Breast epithelium (tissue), 4 donors: ENCODE measurements at places on chromosomes 3 and 15.

- DNase-seq = no peak
These were observed 91.1 kb upstream of the LRRN1 start for GRCh38 chr3:3707858-3708768.

- no peak for DNase-seq
These were observed 22.3 kb upstream of the MUSTN1 start for GRCh38 chr3:52857133-52857532.

DNA sequence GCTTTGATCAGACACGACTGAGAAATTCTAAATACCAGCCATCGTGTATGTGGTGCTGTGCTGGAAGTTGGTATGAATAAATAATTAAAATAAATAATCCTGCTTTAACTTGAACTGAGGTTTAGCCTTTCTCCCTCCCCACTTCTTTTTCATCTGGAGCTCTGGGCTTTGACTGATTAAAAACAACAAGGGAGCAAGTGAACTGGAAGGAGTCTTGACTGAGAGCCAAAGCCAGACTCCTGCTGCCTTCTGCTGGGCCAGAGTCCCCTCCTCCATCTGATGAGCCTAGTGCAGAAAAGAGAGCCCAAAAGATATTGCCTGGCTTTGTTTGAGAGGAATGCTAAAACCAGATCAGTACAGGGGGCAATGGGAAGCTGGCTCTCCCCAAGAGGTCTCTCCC is 96.0 kb downstream of the CCNL1 start:
- DNase-seq = no peak

DNA sequence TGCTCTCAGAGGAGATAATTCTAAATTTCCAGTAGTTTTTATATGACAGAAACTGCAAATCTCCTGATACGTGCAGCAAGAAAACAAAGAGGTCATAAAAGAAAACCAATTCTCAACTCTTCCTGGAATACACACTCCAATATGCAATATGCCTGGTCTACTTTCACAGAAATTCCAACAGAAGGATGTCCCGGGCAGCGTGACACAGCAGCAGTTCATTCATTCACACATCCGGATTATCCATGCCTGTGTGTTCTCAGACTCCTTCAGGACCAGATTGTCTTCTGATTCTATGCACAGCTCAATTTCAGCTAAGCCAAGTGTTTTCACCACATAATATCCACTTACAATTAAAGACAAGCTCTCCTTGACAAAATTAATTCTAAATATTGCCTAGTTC is 64.3 kb downstream of the FBN1 start:
- no peak for DNase-seq

GRCh38 chr15:41852736-41853590 is 14.3 kb downstream of the PLA2G4B start:
- DNase-seq = no peak

GRCh38 chr15:75751116-75751875 is 38.6 kb upstream of the CSPG4 start:
- DNase-seq = peak; percentile 46

DNA sequence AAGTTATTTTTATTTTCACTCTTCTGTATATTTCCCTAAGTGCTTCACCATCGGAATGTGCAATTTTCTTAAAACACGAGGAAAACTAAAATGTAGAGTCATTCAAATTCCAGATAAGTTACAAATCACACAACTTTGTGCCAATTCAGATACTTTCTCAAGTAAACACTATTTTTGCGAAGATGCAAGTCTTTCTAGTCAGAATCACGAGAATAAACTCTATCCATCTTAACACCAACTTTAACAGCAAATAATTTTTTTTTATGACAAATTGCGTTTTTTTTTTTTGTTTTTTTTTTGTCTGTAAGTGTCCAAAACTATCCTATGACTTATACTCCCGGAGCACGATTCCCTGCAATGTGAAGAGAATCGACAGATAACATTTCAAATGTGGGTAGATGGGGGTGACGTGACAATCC is 1.3 kb downstream of the STAG1 start:
- DNase-seq = no peak

DNA sequence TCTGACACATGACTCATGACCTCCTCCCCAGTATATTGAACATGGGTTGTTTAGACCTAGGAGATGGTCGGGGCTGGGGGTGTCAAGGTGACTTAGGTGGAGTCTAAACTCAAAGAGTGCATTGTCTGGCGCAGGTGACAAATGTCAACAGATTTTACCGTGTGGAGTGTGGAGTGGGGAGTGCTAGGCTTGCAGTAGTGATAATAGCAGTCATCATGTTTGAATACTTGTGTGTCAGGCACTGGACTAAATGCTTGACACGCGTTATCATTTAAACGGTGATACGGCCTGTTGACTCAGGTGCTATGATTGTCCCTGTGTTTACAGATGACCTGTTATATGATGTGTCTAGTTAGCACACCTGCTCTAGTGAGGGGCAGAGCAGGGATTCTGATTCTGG is 30.8 kb downstream of the MUC20 start:
- DNase-seq = no peak

- no peak for DNase-seq
These were observed 58.2 kb downstream of the SETD5 start for GRCh38 chr3:9455596-9456131.

- DNase-seq = no peak
These were observed 26.3 kb downstream of the FEM1B start for GRCh38 chr15:68303560-68304436.

GRCh38 chr3:46649436-46649835 is 37.1 kb downstream of the FAM240A start:
- DNase-seq = no peak

DNA sequence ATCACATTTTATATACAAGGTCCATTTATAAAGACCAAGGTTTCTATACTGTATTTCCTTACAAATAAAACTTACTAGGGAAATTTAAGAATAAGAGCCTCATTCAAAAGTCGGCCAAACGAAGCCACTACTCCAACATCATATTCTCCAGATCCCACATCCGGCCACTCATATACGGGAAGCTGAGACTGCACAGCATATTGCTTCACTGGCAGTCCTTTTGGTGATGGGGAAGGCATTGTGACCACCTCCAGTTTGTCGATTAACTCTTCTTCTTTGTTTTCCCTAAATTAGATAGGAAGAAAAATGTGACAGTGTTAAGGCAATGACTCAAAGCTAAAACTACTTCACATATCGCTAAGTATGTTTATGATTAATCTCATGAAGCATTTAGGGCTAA is 2.7 kb downstream of the MTFMT start:
- DNase-seq = no peak

- DNase-seq = no peak
These were observed 28.0 kb upstream of the VGLL4 start for GRCh38 chr3:11671648-11672100.

GRCh38 chr3:79976466-79976865 is 208.7 kb upstream of the ROBO1 start:
- no peak for DNase-seq

GRCh38 chr3:196454935-196455334 is 22.7 kb upstream of the UBXN7 start:
- DNase-seq = no peak

- no peak for DNase-seq
These were observed 32.2 kb upstream of the LRTM1 start for GRCh38 chr3:54960082-54960481.

- no peak for DNase-seq
These were observed 1.4 kb downstream of the PGPEP1L start for GRCh38 chr15:99006146-99006545.

GRCh38 chr3:170414202-170414663 is 4.4 kb upstream of the CLDN11 start:
- DNase-seq = no peak

DNA sequence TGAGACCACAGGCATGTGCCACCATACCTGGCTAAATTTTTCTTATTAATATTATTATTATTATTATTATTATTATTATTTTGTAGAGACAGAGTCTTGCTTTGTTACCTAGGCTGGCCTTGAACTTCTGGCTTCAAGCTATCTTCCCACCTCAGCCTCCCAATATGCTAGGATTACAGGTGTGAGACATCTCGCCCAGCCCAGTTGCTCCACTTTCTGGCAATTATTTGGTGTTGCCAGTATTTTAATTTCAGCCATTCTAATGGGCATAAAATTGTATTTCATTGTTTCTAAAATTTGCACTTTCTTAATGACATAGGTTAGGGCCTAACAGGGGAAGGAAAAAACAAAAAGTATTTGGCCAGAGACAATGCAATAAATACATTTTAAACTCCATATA is 1217.6 kb upstream of the ALCAM start:
- no peak for DNase-seq

GRCh38 chr3:23496165-23496564 is 293.0 kb downstream of the UBE2E2 start:
- DNase-seq = no peak

DNA sequence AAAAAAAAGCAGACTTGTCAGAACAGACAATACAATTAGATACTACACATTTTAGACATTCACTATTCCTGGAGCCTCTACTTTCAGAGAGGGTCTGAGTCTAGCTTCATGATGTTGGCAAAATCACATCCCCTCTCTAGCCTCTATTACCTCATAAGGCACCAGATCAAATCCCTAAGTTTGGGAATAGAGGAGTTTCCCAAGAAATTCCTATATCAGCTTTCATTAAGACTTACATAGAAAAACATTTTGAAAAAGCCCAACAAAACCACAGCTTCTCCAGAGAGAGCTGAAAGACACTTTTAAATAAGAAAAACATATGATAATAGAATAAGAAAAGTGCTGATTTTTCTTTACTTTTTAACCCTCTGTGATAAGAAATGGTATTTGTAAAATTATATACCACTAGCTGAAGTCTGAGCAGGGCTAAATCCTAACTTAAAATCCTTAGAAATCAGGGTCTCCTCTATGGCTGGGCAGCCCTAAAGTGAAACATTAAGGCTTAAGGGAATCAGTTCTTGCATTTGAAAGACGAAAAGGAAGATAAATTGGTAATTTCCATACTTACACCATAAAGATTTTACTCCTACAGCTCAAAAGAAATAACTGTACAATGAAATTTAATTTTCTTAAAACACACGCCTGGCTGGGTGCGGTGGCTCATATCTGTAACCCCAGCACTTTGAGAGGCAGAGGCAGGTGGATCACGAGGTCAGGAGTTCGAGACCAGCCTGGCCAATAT is 4.3 kb downstream of the TBC1D2B start:
- DNase-seq = no peak

GRCh38 chr3:198071602-198072287 is 111.7 kb downstream of the LMLN start:
- no peak for DNase-seq

DNA sequence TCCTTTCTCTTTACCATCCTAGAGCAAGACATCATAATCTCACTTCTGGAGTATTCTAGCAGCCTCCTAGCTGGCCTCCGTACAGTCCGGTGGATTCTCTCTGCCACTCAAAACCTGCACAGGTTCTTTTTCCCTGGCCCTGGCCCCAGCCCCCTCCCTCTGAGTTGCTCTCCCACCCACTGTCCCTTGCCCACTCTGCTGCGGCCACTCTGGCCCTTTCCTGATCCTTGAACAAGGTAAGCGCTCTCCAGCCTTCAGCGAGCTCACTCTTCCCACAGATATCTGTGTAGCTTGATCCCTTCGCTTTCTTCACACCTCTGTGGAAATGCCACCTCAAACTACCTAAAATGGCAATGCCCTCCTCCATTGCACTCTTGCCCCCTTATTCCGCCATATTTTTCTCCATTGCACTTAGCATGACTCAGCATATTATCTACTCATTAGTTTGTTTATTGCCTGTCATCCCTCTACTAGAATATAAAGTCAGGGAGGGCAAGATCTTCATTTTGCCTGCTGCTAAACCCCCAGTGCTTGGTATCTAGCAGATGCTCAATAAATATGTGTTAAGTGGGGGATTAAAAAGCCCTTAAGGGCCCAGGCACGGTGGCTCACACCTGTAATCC is 65.6 kb upstream of the ATP13A3 start:
- DNase-seq = no peak

- no peak for DNase-seq
These were observed 157.3 kb upstream of the CGNL1 start for GRCh38 chr15:57218826-57219576.

DNA sequence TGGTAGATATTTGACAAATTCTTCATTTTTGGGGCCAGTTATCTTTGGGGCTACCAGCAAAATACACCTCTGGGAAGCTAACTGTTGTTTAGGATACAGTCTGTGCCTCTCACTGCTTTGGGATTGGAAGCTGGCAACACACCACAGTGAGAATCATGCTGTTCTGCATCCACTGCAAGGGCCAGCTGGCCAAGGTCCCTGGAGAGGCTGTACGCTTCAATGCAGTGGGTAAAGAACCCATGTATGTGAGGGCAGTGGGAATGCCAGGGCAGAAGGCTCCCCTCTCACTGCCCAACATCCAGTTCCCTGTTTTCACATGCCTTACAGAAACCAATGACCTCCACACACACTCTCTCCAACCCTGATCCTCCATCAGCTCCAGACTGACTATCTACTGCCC is 20.1 kb downstream of the ZDHHC3 start:
- no peak for DNase-seq

- no peak for DNase-seq
These were observed 22.7 kb upstream of the FRMD4B start for GRCh38 chr3:69408542-69408941.

- DNase-seq = no peak
These were observed 109.6 kb upstream of the TMCO5A start for GRCh38 chr15:37824717-37825382.

GRCh38 chr15:28116521-28117431 is 17.7 kb upstream of the OCA2 start:
- no peak for DNase-seq

DNA sequence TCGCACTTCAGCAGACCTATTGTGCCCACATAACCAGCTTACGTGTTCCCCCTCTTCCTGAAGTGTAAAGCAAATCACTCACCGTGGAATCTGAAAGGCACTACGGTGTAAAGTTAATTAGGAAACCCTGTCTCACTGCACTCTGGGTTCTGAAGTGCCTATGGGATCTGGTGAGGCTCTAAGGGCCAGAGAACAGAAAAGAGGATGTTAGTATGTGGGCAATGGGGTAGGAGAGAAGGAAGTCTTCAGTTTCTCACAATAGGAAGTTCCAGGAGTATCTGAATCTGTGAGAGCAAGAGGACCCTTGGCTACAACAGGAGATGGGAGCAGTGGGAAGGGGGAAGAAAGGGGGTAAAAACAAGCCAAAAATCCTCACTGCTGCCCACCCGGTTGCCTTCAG is 71.4 kb downstream of the ITGB5 start:
- no peak for DNase-seq

- no peak for DNase-seq
These were observed 28.5 kb downstream of the LRRC49 start for GRCh38 chr15:70920981-70921696.

GRCh38 chr15:64969401-64969800 is 20.3 kb downstream of the SPG21 start:
- no peak for DNase-seq

DNA sequence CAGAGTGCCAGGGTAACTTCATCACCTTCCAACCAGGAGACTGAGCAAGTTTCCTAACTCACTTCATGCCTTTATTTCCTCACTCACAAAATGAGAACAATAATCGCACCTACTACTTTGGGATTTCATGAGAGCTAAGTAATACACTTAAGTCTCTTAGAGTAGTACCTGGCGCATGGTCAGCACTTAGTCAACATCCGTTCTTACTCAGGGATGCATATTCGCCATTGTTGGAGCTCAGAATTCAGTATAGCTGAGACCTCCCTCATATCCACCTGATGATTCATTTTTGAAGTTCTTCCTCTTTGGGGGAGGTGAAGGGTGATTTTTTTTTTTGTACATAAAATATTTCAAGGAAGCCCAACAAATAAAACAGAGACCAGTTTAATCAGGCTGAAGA is 188.2 kb downstream of the AGBL1 start:
- no peak for DNase-seq

GRCh38 chr3:159950156-159950898 is 38.3 kb upstream of the IL12A start:
- no peak for DNase-seq
